ENCODE measurements at places on chromosomes 13 and 19. TPM values are rescaled to one million over a fixed set of nuclear protein-coding genes. Genes with fewer than 3 reads are reported as not detected.

The TUBB4A gene
- 4.7 TPM for total RNA-seq

- no peak for DNase-seq
- peaks cover 40% of the 10 kb centered on the region for H3K4me1 ChIP-seq
- peak within 1 kb of the TSS; percentile 87 for H3K27ac ChIP-seq
- peaks cover 12% of the 10 kb centered on the region for H3K36me3 ChIP-seq
- H3K4me3 ChIP-seq: peak within 1 kb of the TSS; percentile 90
- no peaks in the 10 kb centered on the region for H3K27me3 ChIP-seq
These were observed at the start of gene TRPM4 for GRCh38 chr19:49157445-49158224. TSS of gene TRPM4 (plus strand) at chr19:49157792. CDS start at chr19:49157867, 75 bp downstream.

GRCh38 chr19:2942928-2943640, 1.7 kb downstream of the ZNF77 start:
- no peak overlapping the region for H3K4me3 ChIP-seq
- H3K27ac ChIP-seq: no peak overlapping the region
- H3K27me3 ChIP-seq: no peaks in the 10 kb centered on the region
- peaks cover 12% of the 10 kb centered on the region for H3K4me1 ChIP-seq
- peaks cover 7% of the 10 kb centered on the region for H3K36me3 ChIP-seq

GRCh38 chr19:38079926-38080380, 144.1 kb downstream of the DPF1 start:
- H3K27ac ChIP-seq: no peak overlapping the region
- no peak overlapping the region for H3K4me3 ChIP-seq
- no peaks in the 10 kb centered on the region for H3K4me1 ChIP-seq
- H3K27me3 ChIP-seq: no peaks in the 10 kb centered on the region

DNA sequence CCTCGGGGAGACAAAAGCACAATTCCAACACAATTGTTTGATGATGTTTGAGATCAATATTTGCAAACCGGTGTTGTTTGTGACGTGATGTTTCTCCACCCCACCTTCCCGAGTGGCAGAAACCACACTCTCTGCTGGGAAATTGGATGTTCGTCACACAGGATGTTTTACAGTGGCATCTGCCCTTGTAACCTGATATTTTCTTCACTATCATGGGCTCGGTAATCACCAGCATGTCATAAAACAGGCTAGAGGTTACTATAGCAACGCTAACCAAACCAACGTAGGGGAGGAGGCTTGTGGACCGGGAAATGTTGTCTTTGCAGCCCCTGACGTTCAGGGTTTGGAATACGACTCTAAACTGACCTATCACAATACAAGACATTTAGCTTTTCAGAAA, 454.5 kb downstream of the IRS2 start:
- no peaks in the 10 kb centered on the region for H3K36me3 ChIP-seq
- H3K4me1 ChIP-seq: no peaks in the 10 kb centered on the region
- no peak overlapping the region for H3K4me3 ChIP-seq
- DNase-seq: no peak
- H3K27ac ChIP-seq: no peak overlapping the region

DNA sequence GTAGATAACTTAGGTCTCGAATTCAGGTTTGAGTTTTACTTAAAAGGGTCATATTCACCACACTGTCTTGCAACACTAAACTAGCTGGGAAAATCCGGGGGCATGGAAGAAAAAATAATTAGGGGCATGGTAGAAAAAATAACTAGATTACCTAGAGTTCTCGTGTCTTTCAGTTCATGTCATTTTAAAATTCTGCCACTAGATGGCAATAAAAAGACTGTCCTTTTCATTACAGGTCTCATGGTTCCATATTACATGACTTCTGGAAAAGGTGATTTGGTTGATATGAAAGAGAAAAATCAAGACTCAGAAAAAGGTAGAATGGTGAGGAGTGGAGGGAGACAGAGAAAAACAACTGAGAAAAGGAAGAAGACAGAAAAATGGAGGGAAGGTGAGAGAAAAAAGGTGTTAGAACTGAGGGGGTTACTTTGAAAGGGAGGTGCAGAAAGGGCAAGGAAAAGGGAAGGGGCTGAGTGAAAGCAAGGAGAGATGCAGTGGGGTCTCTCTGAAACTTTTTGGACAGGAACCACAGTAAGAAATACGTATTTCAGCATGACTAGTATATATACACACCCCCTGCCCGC, 299.0 kb downstream of the KLF12 start:
- no peak overlapping the region for H3K27ac ChIP-seq
- H3K36me3 ChIP-seq: no peaks in the 10 kb centered on the region
- no peak for DNase-seq

GRCh38 chr13:28327373-28328270, 167.3 kb downstream of the FLT1 start:
- H3K27me3 ChIP-seq: no peaks in the 10 kb centered on the region
- H3K36me3 ChIP-seq: no peaks in the 10 kb centered on the region
- no peak overlapping the region for H3K27ac ChIP-seq
- peaks cover 9% of the 10 kb centered on the region for H3K4me1 ChIP-seq
- DNase-seq: no peak
